ENCODE measurements at places on chromosomes 2 and 18.

DNA sequence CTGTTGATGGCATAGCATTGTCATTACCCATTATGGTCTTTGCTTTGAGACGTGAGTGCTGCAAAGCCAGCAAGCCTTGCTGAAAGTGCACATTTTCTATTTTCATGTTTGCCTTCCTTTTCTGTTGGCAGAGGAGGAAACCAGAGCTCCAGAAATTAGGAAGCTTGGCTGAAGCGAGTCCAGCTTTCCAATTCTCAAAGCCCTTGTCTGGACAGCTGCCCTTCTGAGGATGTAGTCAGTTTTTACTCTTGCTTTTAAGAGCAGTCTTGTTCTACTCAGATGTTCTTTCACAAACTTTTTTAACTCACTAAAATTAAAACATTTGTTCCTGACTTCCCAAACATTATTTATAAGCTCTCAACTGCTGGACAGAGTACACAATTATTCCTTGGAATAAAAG lies 93.8 kb downstream of the ICOS start:
- DNase-seq, result no peak

GRCh38 chr2:207873794-207874193 lies 104.1 kb upstream of the FZD5 start:
- DNase-seq, result no peak

DNA sequence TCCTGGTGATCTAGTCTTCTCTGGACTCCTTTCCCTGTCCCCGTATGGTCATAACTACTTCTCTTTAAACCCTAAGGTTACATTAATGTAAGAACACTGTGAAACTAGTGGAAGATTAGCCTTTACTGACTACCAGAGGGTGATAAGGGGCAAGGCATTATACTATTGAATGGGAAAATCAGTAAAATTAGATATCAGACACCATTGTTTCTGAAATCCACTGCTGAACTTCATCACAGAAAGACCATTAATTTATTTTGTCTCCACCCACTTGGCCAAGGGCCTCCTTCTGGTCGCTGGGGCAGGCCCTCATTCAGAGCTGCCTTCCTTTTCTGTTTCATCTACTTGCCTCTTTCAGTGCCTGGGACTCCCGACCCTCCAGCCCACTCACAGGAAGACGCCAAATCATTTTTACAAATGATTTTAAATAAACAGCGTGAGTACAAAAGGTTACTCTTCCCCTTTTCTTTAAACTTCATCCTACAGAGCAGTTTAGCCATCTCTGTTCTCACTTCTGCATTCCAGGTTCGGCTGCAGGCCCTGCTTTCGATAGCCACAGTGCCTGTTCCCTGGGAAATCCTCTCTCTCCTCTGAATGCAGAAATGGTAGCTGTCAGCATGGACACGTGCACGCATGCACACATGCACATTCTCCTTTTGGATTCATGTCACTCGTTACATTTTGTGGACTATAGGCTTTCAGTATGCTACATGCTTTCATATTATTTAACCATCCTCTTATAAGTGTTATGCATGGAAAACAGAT lies 70.3 kb upstream of the DOCK10 start:
- DNase-seq, result no peak

DNA sequence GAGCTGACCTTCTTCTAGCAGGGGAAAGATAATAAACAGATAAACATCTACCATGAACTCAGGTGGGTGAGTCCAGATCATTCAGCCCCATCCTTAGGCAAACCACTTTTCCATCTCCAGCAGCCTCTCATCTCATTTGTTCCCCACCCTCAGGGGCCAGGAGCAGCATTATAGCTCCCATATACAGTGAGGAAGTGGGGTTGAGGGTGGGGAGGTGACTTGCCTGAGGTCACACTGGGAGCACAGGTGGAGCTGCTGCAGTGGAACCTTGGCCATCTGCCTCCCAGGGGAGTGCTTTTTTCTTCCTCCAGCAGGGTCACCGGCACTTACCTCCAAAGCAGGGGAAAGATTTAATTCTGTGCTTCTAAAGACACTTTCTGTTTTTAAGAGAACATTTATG lies 212.5 kb upstream of the SMAD2 start:
- DNase-seq, result no peak

DNA sequence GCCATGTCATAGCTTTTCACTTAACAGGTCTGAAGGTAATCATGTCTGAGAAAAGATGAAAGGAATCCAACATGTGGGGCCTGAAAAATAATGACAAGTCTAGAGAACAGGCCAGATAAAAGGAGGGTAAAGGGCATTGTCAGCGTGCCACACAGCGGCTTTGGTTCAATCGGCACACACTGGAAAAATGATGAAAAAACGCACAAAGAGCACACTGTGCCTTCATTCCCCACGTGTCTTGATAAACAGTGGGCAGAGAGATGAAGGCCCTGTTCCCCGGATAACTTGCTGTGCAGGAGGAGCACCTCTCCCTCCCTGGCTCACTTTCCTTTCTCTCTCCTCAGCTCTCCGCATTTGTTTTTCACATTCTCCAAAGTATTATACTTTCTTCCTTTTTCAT lies 766.3 kb downstream of the TDRD15 start:
- no peak for DNase-seq

- DNase-seq, result no peak
These were observed 401.5 kb downstream of the ARHGAP15 start for GRCh38 chr2:143530758-143531157.

DNA sequence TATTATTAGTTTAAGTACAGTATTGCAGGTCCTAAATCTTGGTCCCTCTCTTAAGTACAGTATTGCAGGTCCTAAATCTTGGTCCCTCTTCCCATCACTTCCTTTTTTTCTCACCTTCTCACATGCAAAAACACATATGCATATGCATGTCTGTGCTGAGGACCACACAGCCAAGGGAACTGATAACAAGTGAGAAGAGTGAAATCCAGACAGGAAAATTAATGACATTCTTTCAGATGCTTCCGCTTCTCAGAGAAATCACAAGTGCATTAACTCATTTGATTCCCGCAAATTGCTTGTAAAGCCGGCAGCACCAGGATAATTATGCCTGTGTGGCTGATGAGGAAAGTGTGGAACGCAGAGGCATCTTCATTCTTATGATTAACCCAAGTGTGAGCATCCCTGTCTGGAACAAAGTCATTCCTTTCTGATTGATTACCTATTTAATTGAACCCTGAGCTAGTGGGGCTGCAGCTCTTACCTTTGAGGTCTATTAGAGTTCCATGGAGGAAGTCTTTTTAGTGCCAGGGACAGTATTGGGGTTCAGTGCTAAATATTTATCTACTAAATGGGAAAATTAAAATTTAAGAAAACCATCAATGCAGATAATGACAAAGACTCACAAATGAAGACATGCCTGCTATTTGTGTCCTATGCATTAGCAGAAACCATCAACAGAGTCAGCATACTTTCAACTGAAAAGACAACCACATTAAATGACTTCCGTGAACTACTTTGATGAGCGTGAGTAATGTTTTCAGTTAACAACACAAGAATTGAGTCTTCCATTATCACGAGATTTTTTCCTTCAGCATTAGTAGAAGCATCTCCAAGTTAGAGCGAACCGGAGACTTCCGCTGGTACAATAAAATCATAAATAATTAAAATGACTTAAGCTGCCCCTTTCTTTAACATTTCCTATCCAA lies 220.4 kb upstream of the SLC35G4 start:
- DNase-seq, result no peak

DNA sequence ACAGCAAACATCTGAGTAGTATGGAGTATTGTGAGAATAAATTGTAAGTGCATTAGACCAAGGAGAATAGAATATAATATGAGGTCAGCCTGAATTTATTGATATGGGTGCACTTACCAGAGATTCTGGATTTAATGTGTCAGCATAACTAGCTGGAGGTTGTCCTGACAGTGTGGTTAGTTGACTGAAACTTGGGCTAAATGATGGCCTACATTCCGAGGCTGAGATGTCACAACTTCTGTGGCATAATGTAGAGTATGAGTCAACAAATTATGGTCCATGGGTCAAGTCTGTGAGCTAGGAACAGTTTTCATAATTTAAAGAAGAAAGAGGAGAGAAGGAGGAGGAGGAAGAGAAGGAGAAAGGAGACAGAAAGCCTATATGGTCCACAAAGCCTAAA lies 127.6 kb downstream of the QPCT start:
- DNase-seq, result no peak

GRCh38 chr18:54280220-54280569 lies 10.9 kb downstream of the POLI start:
- DNase-seq, result no peak

- no peak for DNase-seq
These were observed 1.2 kb downstream of the VPS54 start for GRCh38 chr2:64017811-64018700.

DNA sequence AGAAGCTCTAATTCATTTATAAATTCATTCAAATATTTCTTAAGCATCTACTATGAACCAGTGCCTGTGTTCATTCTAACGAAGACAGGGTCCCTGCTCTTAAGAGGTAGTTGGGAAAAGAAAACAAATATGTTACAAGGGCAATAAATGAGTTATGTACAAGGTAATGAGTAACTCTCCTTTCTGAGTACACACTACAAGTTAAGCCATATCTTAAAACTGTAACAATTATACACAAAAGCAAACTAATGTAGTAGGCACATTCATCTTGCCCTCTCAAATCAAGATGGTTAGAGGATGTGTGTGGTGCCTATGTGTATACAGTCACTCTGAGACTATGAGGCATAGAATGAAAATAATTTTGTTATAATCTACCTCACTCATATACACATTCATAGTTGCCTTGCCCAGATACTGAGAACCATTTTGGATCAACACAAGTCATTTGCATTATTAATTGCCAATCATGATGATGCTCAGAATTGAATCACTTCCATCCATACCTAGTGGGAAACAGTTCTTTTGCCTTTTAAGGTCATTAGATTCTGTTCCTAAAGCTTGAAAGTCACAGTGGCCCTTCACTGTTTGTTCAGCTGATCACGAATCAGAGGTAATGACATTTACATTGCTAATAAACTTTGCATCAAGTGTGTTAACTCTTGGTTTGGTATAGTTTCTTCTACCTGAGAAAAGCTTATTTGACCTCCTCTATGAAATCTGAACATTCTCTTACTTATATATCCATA lies 283.1 kb downstream of the ZNF385B start:
- no peak for DNase-seq

DNA sequence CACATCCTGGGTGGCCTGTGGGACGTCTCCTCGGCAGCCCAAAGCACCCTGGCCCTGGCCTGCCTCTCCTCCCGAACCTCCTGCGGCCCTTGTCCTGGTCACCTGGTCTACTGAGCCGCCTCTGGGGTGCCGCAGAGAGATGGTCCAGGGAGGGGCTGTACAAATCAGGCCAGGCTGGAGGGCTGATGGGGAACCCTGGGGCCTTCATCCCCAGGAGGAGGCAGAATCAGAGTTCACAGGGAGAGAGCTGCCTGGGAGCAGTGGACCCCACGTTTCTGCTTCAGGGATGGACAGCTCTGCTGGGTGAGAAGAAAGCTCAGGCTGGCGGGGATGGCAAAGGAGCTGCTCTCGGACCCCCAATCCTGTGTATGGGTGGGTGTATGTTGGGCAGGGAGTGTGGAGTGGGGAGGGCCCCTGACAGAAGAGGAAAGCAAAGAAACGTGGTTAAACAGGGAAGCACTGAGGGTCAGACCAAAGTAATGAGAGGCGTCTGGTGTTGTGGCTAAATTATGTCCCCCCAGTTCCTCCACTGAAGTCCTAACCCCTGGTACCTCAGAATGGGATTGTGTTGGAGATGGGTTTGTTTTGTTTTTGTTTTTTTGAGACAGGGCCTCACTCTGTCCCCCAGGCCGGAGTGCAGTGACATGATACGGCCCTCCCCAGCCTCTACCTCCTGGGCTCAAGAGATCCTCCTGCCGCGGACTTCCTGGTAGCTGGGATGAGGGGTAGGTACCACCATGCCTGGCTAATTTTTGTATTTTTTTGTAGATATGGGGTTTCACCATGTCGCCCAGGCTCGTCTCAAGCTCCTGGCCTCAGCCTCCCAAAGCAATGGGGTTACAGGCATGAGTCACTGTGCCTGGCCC lies 73.4 kb upstream of the SMAD7 start:
- DNase-seq, result peak; percentile 69

GRCh38 chr2:207539470-207539869 lies 9.7 kb downstream of the CREB1 start:
- DNase-seq, result no peak

GRCh38 chr2:196962325-196962724 lies 35.8 kb upstream of the PGAP1 start:
- DNase-seq, result no peak

DNA sequence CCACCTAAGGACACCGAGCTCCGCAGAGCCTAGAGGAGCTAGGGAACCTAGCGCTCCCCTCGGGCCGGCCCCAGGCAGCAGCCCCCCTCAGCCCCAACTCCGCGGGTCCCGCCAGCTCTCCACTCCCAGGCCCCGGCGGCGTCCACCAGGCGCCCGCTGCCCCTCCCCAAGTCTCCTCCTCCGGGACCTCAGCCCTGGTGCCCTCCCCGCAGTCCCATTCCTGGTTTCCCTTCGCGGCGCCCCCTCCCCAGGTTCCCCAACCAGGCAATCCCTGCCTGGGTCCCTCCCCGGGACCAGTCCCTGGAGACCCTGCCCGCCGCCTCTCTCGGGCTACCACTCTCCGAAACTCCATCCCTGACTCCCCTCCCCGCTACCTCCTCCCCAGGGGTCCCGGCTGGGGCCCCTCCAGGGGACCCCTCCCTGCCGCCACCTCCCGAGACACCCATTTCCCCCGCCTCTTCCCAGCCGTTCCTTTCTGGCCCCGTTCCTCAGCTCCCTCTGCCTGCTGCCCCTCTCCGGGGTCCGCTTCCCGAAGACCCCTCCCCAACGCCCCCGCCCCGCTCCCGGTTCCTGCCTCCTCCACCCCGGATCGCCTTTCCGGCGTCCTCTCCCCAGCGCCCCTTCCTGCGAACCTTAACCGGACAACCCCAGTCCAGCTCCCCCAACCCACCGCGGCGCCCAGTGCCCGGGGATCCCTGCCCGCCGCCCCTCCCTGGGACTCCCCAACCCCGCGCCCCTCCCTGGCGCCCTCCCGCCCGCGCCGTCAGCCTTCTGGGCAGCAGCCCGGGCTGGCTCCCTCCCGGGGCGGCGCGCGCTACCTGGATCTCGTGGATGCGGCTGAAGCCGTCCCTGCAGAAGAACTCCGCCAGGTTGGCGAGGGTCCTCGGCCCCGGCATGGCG lies 678 bp downstream of the CYP27C1 start:
- no peak for DNase-seq

- DNase-seq, result no peak
These were observed 624.3 kb upstream of the FANCL start for GRCh38 chr2:58865436-58865835.

Data from coronary artery (tissue), 2 donors.